Thymus (tissue), 14 donors: ENCODE measurements at places on chromosomes 5 and 9. TPM values are rescaled to one million over a fixed set of nuclear protein-coding genes. Genes with fewer than 3 reads are reported as not detected.

- H3K27ac ChIP-seq: no peak overlapping the region
- peaks cover 3% of the 10 kb centered on the region for H3K4me1 ChIP-seq
- H3K36me3 ChIP-seq: no peaks in the 10 kb centered on the region
- H3K4me3 ChIP-seq: no peak overlapping the region
- DNase-seq: no peak
- H3K27me3 ChIP-seq: no peaks in the 10 kb centered on the region
Measured at GRCh38 chr9:107178293-107178692, 104.8 kb upstream of the RAD23B start.

DNA sequence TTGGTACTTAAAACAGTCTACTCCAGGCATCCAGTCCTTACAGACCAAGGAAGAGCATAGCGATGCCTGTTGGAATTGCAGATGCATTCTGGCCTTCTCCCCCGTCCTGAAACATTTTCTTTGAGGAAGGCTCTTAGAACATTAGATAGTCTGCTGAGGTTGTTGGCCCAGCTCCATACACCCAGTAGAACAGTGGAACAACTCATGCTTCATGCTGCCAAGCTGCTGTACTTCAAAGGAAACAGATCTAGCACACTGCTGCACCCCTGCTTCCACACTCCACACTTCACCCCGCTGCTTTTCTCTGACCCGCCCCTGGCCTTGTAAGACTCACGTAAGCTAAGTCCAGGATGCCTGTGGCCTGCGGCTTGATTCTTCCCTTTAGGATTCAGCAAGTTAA is 33.4 kb upstream of the NCS1 start:
- peaks cover 25% of the 10 kb centered on the region for H3K4me1 ChIP-seq
- no peaks in the 10 kb centered on the region for H3K27me3 ChIP-seq
- no peak overlapping the region for H3K4me3 ChIP-seq
- peaks cover 13% of the 10 kb centered on the region for H3K36me3 ChIP-seq

GRCh38 chr5:141175933-141176332 is 1.7 kb upstream of the PCDHB8 start:
- H3K4me3 ChIP-seq: no peak overlapping the region
- H3K36me3 ChIP-seq: no peaks in the 10 kb centered on the region
- no peak for DNase-seq
- H3K27ac ChIP-seq: no peak overlapping the region

- no peak overlapping the region for H3K27ac ChIP-seq
- H3K36me3 ChIP-seq: no peaks in the 10 kb centered on the region
- DNase-seq: no peak
- H3K4me3 ChIP-seq: no peak overlapping the region
- no peaks in the 10 kb centered on the region for H3K4me1 ChIP-seq
Measured at GRCh38 chr5:29240379-29240778, 1953.1 kb upstream of the CDH6 start.

DNA sequence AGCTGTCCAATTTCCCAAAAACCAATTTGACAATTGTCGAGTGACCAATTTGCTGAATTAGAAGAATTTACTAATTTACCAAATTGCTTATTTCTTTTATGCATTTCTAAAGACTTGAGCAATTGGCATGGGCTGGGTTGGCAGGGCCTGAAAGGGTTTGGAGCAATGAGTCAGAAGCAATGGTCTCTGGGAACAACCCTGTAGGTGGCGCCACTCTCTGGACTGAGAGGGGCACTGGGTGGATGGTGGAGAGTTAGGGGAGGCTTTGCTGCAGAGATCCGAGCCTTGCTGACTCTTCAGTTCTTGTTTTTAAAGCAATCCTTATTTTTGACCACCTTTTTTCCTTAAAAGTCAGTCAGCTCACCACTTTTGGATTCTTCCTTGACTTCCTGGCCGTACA is 71.5 kb upstream of the RPS23 start:
- no peak overlapping the region for H3K27ac ChIP-seq
- H3K36me3 ChIP-seq: peaks cover 3% of the 10 kb centered on the region
- DNase-seq: no peak

The ZNF474 gene
- 0.09 TPM for total RNA-seq

- no peak overlapping the region for H3K4me3 ChIP-seq
- H3K27me3 ChIP-seq: no peaks in the 10 kb centered on the region
- DNase-seq: no peak
- H3K4me1 ChIP-seq: peaks cover 4% of the 10 kb centered on the region
Measured at GRCh38 chr5:5492087-5492933, 69.8 kb downstream of the ICE1 start.

The PCDHB13 gene
- 0.14 TPM for total RNA-seq

- H3K27ac ChIP-seq: no peak overlapping the region
- no peak overlapping the region for H3K4me3 ChIP-seq
- no peaks in the 10 kb centered on the region for H3K4me1 ChIP-seq
- H3K27me3 ChIP-seq: no peaks in the 10 kb centered on the region
- no peak for DNase-seq
Measured at GRCh38 chr9:14652729-14653377, 40.4 kb downstream of the ZDHHC21 start.

DNA sequence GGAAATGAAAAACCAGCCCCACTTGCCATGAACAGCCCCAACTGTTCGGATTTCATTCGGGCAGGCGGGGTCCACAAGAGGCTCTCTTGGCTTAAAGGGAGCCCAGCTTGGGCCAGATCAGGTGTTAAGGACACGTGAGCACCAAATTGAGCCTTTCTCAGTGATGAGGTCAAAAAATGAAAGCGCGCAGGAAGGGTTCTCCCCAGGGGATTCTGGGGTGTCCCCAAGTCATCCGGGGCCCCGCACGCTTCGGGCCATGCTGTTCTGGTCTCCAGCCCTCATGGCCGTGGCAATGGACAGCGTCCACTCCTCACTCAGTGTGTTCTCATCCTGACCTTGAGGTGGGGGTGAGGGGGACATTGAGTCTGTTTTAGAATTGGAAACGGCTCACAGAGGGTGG is 10.9 kb downstream of the AK1 start:
- H3K27me3 ChIP-seq: no peaks in the 10 kb centered on the region
- no peak overlapping the region for H3K27ac ChIP-seq
- H3K4me1 ChIP-seq: peaks cover 16% of the 10 kb centered on the region
- no peak overlapping the region for H3K4me3 ChIP-seq
- no peak for DNase-seq
- H3K36me3 ChIP-seq: no peaks in the 10 kb centered on the region
